ENCODE measurements at places on chromosomes 1 and 21.

DNA sequence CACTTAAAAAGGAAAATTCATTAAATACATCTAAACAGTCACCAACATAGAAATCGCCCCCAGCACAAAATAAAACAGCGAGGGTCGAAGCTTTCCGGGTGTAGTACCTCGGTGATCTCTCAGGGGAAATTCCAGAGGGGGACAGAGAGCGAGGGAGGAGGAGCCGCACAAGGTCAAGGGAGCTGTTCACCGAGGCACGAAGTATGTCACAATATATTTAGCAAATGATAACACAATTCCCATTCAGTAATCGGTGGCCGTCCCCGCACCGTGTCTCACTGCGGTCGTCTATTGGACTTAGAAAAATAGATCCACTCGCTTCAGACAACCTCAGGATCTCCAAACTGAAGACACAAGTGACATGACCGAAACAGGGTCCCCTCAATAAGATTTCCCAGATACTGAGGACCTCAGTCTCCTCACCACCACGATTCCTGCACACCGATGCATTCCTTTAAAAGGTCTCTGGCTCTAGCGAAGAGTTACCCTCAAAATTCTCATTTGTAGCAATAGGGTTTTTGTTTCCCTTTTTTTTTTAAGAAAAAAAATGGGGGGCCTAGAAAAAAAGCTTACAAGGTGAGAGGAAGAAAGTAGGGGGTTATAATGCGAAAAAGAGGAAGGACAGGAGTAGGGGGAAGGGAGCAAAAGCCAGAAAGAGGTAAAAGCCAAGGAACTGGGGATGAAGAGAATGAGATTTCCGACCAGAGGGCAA, 1.1 kb downstream of the LPGAT1 start:
- DNase-seq = peak; percentile 68

DNA sequence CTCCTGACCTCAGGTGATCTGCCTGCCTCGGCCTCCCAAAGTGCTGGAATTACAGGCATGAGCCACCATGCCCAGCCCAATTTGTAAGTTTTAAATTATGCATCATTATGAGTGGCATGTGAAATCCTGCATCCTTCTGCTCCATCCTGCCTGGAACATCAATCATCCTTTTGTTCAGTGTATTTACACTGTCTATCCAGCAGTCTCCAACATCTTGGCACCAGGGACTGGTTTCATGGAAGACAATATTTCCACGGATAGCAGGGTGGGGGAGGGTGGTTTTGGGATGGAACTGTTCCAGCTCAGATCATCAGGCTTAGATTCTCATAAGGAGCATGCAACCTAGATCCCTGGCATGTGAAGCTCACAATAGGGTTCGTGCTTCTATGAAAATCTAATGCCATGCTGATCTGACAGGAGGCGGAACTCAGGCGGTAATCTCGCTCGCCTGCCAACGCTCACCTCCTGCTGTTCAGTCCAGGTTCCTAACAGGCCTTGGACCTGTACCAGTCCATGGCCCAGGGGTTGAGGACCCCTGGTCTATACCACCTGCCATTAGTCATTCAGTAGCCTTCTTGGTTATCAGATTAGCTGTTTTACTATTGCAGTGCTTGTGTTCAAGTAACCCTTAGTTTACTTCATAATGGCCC, 22.2 kb upstream of the TCEA3 start:
- DNase-seq = no peak

- DNase-seq = no peak
Measured at GRCh38 chr1:115184260-115184950, 95.1 kb upstream of the TSPAN2 start.

- DNase-seq = peak; percentile 59
Measured at GRCh38 chr1:208235356-208235981, 8.7 kb downstream of the PLXNA2 start.

- no peak for DNase-seq
Measured at GRCh38 chr1:237098541-237098940, 56.6 kb downstream of the RYR2 start.

- peak; percentile 72 for DNase-seq
Measured at GRCh38 chr1:155069551-155070157, 6.1 kb downstream of the EFNA4 start.
